Glutamatergic neuron (in vitro differentiated cells): ENCODE measurements at places on chromosomes 5 and 9.

DNA sequence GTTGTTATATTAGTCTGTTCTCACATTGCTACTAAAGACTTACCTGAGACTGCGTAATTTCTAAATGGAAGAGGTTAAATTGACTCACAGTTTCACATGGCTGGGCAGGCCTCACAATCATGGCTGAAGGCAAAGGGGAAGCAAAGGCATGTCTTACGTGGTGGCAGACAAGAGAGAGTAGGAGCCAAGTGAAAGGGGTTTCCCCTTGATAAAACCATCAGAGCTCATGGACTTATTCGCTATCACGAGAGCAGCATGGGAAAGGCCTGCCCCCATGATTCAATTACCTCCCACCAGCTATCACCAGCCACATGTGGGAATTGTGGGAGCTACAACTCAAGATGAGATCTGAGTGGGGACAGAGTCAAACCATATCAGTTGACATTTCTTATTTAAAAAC is 374.5 kb upstream of the RORB start:
- DNase-seq: no peak

- DNase-seq: no peak
Measured at GRCh38 chr9:113603048-113603375, 139.5 kb downstream of the RGS3 start.

DNA sequence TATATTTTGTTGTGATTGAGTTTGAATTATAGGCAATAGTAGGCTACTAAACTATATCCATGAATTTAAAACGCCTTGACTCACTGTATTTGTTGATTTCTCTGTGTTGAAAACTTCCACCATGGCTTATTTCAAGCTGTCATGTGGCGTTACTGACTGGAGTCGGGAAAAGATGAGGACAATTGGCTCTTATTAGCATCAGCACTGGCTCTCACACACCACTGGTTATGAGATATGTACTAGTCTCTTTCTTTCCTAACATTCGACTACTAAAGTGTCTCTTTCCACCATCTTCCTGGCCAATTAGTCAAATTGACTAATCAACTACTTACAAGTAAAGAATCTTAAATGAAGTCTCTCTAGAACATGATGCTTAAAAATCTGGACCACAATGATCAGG is 9.1 kb upstream of the DAB2 start:
- no peak for DNase-seq

DNA sequence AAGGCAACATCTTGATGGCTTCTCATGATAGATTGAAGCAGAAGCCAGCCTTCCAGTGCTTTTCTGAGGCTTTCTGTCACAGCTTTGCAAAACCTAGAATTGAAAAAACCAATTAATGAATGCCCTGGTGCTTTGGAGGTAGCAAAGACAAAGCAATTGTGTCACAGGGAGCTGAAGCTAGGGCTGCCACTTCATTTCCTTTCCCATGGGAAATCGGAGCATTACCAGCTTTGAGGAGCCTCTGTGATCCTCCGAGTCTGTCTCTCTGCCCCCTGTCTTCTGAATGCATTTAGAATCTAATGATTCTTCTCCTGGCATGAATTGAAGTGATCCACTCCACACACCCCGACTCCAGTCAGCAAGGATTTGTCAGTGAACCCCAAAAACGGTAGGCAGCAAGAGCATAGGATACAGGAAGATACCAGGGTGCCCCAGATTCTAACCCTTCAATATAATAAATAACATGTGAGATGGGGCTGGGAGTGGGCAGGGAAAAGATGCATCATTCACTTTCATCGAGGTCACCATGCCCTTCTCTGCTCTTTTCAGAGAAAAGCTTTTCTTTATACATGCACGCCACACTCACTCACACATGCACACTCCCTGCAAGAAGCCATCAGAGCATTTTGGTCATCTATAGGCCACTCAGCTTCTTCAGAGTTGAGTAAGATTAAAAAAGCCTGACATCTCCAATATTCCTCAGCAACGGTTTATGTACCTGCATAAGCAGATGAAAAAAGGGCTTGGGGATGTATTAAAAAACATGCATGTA is 247.7 kb upstream of the ZNF462 start:
- no peak for DNase-seq

GRCh38 chr9:121153642-121154041 is 48.0 kb downstream of the RAB14 start:
- no peak for DNase-seq

GRCh38 chr9:133306242-133307204 is 29.5 kb downstream of the SURF6 start:
- no peak for DNase-seq

GRCh38 chr5:60830581-60831127 is 13.4 kb downstream of the ELOVL7 start:
- no peak for DNase-seq

DNA sequence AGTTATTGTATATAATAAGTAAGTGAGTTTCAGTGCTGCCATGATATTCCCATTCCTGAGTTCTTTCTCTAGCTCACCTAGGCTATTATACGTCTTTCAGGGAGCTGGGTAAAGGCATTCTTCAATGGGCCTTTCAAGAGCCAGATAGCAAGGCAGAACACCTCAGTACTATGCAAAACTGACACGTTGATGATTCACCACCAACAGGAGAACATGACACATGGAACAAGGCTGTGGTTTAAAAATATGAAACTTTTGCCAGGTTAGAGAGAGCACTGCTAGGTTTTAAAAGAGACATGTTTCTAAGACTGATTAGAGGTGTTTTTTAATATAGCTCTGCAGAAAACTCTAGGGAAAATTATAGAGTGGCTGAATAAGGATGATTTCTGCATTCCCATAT is 95.9 kb downstream of the UGCG start:
- no peak for DNase-seq

- DNase-seq: no peak
Measured at GRCh38 chr5:91166059-91166807, 216.9 kb downstream of the ARRDC3 start.

GRCh38 chr9:137552022-137552768 is 516 bp downstream of the MRPL41 start:
- DNase-seq: no peak
